ENCODE measurements at places on chromosomes 7 and 10.

GRCh38 chr10:34524369-34525091 lies 290.6 kb downstream of the PARD3 start:
- DNase-seq, result no peak

- DNase-seq, result peak; percentile 5
These were observed 39.8 kb downstream of the CDH23 start for GRCh38 chr10:71436268-71437125.

- no peak for DNase-seq
These were observed 243.2 kb downstream of the CRPPA start for GRCh38 chr7:16178092-16178491.

GRCh38 chr10:95756041-95756761 lies at the start of gene ENTPD1:
ENTPD1 (plus strand) TSS chr10:95756163; CDS start chr10:95756240, 77 bp downstream.
- no peak for DNase-seq

DNA sequence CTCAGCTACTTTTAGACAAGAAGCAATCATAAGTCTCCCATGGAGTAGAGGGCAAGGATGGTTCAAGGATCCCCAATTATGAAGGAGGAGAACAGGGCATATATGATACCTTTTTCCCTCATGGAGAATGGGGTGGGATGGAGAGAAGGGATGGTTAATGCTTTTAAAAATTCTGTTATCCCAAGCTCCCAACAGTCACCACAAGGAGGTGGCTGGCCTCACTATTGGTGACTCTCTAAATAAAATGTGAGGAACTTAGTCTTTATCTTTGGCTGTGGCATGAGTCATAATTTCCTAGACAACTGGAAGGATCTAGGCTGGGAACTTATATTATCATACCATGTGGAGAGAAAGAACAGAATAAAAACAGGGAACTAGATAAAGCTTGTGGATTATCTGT lies 297.0 kb downstream of the PHTF2 start:
- no peak for DNase-seq

- DNase-seq, result no peak
These were observed 446.5 kb downstream of the INHBA start for GRCh38 chr7:41256186-41256945.

DNA sequence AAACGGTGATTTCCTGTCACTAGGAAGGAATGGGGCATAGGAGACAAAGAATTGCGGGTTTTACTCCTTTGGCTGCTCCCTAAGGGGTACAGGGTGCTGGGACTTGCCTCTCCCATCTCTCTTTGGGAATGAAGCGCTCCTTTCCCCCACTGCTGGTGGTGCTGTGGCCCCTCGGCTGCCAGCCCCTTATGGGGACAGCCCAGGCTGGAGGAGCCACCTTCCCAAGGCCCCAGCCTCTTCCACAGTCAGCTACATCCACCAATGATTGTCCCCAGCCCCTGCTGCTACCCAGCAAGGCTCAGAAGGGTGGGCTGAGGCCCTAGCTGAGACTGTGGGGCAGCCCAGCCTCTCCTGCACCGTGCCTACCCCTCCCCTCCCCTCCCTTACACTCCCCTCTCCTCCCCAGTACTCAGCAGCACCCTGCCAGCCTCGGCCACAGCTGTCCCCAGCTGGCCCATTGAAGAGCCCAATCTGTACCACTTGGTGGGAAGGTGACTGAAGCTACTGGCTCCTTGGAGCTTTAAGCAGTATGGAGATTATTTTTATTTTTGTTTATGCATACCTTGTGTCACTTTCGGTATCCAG lies 19.0 kb downstream of the PRKAG2 start:
- DNase-seq, result no peak

All from 8988T (cell line).